ENCODE measurements at places on chromosomes 11 and 22.

GRCh38 chr22:42108848-42109247 is 18.3 kb upstream of the NDUFA6 start:
- DNase-seq = no peak

GRCh38 chr11:70077411-70078094 is 564 bp upstream of the ANO1 start:
- DNase-seq = no peak

- no peak for DNase-seq
These were observed 112.2 kb downstream of the NCAM1 start for GRCh38 chr11:113073290-113073953.

DNA sequence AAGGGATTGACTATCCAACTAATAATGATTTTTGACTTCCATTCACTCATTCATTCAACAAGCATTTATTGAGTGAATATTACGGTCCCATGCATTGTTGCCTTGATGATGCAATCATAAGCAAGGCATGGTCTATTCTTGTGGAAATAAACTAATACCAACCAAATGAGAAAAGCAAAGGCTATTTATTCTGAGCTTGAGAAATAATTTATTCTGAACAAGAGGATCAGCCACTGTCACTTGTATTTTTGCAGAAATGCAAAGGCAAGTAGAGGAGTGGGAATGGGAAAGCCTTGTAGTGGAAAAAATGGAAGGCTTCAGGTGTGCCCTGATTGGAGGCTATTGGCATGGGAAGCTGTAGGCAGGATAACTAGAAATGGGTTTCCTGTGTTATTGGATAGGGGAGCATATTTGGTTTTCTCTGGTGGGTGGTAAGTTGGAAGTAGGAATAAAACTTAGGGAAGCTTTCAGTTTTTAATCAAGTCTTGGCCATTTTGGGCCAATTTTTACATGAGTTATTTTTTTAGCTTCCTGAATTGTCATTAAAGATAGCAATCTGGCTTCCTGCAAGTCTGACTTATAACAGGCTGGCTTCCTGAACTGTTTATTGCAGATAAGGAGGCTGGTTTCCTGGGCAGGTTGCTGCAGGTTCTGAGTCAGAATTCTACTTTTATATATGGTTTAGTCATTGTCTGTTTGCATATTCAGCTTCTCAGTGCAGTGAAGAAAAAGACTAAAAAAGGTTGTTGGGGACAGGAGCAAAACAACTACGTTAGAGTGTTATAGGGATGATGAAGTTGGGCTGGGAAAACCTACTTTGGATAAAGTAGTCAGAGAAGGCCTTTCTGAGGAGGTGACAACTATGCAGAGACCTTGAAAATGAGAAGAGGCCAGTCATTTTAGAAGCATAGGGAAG is 106.7 kb downstream of the APIP start:
- no peak for DNase-seq

DNA sequence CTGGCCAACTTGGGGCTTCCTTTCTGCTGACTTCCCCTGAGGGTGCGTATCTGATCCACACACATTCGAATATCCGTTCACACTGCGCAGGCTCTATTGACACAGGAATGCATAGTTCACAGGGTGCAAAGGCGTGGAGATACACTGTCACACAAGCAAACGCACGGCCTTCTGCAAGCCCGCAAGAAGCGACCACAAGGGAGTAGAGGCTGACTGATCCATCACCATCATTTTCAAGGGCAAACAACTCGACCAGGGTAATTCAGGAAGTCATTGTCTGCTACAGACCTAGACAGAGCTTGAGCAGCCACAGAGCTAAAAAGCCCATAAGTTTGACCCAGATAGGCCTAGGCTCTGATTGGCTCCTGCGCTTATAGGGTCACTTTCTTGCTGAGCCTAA is 392.3 kb downstream of the MN1 start:
- no peak for DNase-seq

DNA sequence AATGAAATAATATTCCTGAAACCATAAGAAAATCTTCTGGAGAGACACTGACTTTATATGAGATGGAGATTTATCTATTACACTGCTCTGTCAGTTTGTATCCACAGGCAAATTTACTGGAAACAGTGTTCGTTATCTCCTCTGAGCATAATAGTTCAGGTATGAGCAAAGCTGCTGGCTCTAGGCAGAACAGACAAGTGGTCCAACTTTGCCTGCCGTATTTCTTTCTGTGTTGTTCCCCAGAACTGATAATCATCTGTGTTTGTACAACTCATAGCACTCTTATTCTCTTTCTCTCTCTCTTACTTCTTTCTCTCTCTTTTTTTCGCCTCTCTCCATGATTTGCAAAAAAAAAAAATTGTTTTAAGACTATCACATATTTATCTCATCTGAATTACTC is 623.8 kb upstream of the CHORDC1 start:
- DNase-seq = no peak

DNA sequence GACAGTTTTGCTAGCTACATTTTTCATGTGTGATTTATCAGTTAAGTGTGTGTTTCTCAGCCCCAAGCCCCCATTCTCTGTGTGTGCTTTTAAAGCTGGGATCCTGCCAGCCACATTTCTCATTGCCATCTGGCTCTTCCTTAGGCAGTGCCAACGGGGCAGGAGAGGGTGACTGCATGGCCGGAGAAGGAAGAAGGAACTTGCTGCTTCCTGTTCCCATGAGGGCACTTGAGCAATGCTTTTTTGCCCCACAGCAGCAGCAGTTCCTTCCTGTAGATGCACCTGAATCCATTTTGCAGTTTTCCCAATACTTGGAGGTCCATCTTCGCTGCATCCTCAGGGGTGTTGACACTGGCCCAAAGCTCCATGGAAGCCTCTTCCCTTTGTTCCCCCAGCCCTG is 37.5 kb downstream of the TNRC6B start:
- peak; percentile 88 for DNase-seq

DNA sequence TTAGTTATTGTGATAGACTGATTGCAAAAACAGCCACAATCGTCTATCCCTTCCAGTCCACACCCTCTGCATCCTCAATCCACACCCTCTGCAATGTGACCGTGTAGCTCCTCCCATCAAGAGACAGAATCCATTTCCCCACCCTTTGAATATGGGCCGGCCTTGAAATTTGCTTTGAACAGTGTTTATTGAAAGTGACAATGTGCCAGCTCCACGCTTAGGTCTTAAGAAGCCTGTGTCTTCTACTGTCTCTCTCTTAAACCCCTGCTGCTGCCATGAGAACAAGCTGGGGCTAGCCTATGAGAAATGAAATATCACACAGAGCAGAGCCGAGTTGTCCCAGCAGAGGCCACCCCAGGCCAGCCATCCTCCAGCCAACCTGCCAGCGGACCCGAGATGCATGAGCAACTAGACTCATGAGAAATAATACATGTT is 22.3 kb upstream of the MICAL2 start:
- DNase-seq = peak; percentile 70

DNA sequence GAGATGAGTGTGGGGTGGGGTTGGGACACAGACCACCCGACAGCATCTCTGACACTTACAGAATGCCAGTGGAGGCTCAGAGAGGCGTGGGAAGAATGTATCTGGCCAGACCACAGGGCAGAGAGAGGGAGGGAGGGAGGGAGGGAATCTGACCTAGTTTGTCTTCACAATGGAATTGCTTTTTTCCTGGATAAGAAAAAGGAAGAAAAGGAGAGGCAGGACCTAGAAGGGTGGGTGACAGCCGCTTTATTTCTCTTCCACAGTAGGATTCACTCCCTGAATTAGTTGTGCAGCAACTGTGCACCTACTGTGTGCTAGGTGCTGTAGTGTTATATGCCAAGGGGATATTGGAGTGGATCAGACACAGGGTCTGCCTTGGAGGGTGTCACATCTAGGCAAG is 3.7 kb downstream of the KCNK4 start:
- peak; percentile 72 for DNase-seq

GRCh38 chr22:41092847-41093411 is 537 bp downstream of the EP300 start:
- no peak for DNase-seq

DNA sequence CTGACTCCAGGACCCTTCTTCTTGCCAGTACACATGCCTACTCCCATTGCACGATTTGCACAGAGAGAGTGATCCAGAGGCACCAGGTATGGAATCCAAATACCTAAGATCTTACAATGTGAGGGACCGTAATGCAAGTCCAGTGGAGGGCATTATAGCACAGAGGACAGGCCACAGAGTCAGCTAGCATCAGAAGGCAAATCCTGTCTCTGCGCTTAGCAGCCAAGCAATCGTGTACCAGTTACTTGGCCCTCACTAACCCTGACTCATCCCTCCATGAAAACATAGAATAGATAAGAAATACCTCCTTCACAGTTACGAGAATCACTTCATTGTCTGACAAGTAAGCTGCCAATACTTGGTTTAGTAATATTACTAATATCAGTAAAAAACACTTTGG is 69.7 kb upstream of the SLC6A5 start:
- DNase-seq = no peak

DNA sequence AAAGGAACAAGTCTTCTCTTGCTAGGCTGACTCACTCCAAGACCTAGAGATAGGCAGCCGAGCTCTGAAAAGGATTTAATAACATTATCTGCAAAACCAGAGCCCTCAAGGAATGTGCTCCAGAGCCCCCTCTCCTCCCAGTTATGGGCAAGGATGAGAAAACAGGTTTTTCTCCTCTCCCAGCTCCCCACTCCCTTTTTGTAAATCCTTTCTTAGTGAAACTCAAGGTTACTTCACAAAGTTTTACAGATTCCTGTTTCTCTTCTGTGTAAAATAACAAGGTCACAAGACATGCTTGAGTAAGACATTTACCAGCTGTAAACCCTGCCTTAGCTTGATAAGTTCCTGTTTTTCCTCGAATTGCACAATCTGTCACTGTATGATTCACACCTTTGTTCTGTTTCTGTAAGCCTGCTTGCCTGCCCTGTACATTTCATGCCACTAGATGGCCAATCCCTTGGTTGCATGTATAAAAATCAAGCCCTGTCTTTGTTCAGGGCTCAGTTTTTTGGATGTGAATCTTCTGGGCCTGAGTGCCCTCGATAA is 489.4 kb downstream of the KCNA4 start:
- DNase-seq = no peak

GRCh38 chr11:12474871-12475270 is 97.5 kb downstream of the PARVA start:
- DNase-seq = no peak

- no peak for DNase-seq
These were observed 29.1 kb upstream of the FGF19 start for GRCh38 chr11:69732910-69733309.

DNA sequence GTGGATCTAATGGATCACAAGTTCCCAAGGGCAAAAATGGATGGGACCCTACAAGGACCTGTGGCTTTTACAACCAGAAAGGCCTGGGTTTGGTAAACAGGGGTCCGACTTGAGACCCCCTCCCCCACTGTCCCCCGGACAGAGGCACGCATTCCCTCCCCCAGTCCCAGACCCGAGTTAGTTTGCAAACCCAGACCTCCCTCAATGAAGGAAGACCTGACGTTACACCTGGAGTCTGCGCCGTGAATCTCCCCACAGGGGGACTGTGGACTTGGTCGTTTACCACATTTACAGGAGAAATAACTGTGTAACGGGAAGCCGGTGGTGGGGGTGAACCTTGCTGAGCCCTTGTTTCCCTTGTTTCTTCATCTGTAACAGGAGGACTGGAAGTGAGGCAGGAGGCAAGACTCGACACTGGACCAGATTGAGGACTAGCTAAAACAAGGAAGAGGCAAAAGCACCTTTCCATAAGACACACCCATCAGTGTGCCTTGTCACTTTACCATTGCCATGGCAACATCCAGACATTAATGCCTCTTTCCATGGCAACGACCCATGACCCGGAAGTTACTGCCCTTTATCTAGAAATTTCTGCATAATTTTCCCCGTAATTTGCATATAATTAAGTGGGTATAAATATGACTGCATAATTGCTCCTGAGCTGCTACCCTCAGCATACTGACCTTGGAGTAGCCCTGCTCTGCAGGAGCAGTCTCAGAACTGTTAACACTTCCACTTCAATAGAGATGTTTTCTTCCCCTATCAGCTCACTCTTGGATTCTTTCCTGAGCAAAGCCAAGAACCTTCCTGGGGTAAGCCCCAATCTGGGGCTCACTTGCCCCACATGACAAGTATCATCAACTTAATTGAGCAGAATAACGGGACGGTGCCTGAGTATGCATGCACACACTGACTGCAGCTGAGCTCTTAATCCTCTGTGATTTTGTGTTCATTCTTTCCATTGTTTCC is 25.4 kb downstream of the PDGFB start:
- DNase-seq = no peak

- no peak for DNase-seq
These were observed 1.1 kb downstream of the NPAT start for GRCh38 chr11:108221371-108221770.

- peak; percentile 79 for DNase-seq
These were observed 90.3 kb upstream of the PITPNB start for GRCh38 chr22:28009272-28009827.

- DNase-seq = peak; percentile 95
These were observed 10.8 kb downstream of the SGSM1 start for GRCh38 chr22:24816806-24817205.

- DNase-seq = peak; percentile 16
These were observed 585.4 kb downstream of the SOX6 start for GRCh38 chr11:15770798-15771414.

DNA sequence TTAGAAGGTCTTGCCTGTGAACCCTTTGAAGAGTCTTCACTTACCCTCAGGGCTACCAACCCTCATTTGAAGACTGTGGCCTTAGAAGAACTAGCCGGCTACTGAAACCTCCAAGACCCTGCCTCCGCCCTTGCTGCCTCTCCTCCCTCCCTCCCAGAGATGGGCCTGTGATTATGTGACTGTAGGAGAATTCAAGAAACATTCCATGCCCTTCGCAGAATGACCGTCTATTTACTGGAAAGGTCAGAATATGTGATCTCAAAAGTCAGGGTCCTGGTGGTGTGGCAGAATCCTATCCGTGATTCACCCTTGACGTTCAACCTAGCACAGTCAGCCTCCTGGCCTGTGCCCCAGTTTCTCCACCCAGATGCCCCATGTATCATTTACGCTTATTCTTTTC is 109.6 kb downstream of the CTNND1 start:
- DNase-seq = no peak

DNA sequence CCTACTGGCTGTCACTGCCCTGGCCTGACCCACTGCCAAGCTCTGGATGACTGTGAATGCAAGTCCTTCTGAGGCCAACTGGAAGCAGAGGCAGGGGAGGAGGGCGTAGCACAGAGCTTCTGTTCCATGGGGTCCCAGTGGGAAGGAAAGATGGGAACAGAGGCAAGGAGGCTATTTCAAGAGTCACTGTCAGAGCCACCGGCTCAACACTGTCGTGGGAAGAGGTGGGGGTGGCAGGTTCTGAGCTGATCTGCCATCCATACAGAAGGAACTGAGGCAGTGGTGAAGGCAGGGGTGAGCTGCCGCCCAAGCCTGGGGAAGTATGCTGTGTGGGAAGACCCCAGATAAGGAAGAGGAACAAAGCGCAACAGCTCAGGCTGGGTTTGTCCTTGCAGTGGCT is 54.7 kb downstream of the SGSM3 start:
- no peak for DNase-seq

- DNase-seq = no peak
These were observed 104.0 kb downstream of the SOX6 start for GRCh38 chr11:16252373-16252772.

GRCh38 chr11:107655602-107656001 is 56.3 kb downstream of the SLN start:
- no peak for DNase-seq
